ENCODE measurements at places on chromosomes 4 and X.
A peak's percentile ranks its signal among the peaks of the same experiment; 100 is the strongest.

- DNase-seq, result no peak
These were observed 74.7 kb downstream of the REPS2 start for GRCh38 chrX:17020851-17021821.

DNA sequence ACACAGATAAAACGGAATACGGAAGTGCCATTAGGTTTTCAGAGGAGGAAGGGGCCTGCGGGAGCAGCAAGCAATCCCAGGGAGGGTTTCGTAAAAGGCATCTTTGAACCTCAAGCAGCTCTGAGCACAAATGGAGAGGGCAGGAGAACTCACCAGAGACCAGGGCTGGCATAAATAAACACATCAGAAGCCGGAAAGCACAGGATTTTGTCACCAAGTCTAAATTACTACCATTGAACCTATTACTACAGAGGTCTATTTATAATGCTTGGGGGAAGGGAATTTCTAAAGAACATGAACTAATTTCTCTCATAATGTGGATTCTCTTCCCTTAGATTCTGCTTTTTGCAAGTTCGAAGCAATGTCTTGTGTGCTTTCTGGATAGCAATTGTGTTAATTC, 39.6 kb upstream of the MBTPS2 start:
- DNase-seq, result no peak

DNA sequence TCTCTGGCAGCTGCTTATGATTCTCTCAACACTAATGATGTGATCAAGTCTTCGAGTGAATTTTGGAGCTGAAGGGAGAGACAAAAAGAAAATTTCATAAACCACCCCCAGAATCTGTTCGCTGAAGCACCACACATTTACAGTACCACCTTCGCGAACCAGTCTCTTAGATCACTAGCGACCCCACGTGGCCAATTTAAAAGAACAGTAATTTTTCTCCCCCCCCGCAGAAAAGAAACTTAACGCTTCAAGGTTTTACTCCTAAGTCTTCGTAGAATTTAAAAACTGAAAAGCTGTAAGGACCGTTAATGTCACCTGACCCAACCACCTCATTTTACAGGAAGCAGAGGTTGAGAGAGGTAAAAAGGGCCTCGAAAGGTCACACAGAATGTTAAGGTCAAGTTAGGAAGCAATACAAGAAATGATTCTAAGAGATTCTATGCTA, 187.5 kb downstream of the QDPR start:
- peak; percentile 56 for DNase-seq

GRCh38 chrX:22118161-22118830, 86.2 kb downstream of the PHEX start:
- no peak for DNase-seq

DNA sequence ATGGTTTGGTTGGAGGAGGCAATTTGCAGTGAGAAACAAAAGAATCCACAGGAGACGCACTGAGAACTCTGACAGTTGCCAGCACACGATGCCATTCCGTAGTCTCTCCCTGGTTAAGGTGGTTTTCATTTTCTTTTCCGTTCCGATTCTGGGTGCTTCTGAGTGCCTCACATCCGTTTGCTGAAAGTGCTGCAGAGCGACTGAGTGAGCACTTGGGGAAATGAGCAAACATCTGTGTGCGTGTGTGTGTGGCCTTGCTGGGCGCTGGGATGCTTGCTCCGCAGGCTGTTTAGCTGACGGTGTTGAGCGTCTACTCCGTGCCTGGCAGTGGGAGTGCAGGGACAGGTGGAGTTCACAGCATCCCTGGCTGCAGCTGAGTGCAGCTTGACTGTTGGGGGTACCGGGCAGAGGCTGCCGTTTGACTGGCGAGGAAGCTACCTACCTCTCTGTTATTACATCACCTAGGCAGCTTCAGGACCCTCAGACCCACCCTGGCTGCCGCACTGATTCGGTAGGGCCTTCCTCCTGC, 49.3 kb downstream of the SORCS2 start:
- no peak for DNase-seq

DNA sequence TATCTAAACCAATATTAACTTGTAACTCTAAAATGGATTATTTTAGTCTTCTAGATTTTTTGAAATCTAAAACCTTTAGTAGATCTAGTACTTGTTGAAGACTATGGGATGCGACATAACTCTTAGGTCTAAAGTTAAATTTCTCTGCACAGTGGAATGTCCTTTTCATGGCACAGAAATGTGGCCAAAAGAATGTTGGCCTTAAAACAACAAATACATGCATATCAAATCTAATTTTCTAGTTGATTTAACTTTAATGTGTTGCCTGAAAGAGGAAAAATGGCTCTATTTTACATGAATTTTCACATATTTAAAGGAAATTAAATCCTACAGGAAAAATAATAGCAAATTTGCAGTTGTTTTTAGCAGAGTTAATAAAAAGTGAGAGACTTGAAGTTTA, 30.3 kb downstream of the NFKB1 start:
- no peak for DNase-seq

DNA sequence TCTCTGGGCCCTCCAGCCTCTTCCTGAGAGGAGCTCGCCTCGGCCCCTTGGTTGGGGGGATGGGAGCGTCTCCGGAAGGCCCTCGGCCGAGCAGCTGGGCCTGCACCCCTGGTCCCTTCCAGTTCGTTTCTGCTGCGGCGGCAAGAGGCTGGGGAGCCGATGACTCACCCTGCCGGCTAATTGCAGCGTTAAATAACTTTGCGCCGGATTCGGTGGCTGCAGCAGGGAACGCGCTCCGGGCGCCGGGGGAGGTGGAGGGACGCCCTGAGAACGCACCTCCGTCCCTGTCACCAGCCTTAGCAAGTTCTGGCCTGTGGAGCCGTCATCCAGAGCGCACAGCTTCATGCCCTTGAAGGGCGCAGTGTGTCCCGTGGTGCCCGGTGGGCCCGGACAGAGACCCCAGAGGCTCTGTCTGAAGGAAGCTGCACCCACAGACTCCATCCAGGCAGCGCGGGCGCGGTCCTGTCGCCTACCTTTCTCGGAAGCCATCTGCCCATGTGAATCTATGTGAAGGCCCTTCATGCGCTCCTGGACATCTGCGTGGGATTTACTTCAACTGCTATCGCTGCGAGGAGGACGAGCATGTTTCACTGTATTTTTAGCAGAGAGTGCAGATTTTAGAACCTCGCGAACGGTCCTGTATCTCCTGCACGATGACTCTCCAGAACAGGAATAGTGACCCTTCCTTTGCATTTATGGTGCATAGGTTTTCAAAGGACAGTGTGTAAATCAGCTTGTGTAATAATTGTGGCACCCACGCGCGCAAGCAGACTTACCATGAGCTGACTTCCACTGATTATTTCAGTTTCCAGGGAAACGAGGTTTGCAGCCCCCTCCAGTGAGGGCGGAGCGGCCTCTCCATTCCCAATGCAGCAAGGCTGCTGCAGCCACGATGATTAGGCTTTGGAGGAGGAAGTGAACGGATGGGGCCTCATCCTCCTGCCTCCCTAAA, 1.7 kb upstream of the TMEM271 start:
- no peak for DNase-seq

GRCh38 chr4:183610613-183611012, 48.4 kb downstream of the RWDD4 start:
- DNase-seq, result no peak

- no peak for DNase-seq
These were observed 333.3 kb downstream of the DCTD start for GRCh38 chr4:182583703-182584415.

- DNase-seq, result no peak
These were observed 62.7 kb upstream of the SCML1 start for GRCh38 chrX:17674601-17675000.

DNA sequence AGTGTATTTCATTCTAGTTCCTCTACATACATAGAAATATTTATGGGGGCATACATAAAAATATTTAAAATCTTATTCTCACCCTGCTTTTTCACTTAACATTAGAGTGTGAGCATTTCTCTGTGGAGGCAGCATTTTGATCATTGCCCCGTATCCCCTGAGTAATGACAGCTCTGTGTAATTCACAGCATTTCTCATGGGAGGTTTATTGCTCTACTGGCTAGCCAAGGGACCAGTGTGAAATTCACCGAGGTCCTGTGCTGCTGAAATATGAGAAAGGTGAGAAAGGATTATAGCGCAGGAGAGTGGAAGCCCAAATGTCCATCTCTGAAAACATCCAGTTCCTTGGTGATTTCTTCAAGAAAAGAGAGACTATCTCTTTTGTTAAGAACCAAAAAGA, 22.9 kb downstream of the PDGFC start:
- no peak for DNase-seq

GRCh38 chr4:39451423-39452023, 7.2 kb downstream of the RPL9 start:
- no peak for DNase-seq

DNA sequence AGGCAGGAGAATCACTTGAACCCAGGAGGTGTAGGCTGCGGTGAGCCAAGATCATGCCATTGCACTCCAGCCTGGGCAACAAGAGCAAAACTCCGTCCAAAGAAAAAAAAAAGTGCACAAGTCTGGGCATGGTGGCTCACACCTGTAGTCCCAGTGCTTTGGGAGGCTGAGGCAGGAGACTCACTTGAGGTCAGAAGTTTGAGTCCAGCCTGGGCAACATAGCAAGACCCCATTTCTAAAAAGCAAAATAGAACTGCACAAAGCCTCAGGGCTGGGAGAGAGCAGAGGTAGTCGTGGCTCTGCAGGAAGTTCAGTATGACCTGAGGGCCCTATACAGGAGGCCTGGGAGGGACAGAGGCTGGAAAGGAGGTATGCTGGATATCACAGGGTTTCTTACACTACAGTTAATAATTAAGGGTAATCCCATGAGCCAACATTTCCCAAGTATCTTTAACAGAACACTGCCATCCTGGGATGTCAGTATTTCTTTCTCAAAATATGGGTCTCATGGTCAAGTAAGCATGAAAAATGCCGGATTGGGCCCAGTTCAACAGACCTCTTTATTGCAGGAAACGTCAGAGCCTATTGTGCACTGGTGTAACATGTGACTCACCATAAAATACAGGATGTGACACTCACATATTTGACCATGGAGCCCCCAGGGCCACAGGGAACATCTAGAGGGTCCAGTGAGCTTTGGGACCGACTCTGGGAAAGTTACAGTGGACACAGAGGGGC, 37.8 kb downstream of the ACSL1 start:
- DNase-seq, result no peak

- no peak for DNase-seq
These were observed 20.6 kb downstream of the ZNF721 start for GRCh38 chr4:478373-478772.

- no peak for DNase-seq
These were observed 1964.2 kb downstream of the ARAP2 start for GRCh38 chr4:34280131-34280530.

DNA sequence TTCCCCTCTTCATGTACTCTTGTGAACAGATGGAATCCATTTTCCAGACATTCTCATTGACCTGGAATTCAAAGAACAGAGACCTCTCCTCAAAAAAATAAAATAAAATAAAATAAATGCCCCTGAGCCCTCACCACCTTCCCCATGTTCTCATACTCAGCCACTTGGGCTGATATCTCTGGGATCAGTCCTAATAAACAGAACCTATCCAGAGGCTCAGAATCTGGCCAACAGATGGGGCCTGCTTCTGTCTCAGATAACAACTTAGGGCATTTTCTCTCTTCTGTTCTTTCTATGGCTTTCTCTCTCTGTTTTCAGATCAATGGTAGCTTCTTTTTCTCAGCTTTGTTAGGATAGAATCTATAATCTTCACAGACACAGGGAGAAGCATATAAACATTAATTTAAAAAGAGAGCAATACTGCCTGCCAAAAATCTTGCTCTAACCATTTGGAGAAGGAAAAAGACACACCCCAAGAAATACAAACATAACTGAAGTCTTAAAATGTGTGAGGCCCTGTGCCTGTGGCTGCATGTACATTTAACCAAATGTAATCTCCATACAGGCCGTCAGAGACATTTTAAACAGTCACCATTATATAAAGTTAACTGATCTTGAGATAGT, 907.1 kb downstream of the FAT4 start:
- no peak for DNase-seq

DNA sequence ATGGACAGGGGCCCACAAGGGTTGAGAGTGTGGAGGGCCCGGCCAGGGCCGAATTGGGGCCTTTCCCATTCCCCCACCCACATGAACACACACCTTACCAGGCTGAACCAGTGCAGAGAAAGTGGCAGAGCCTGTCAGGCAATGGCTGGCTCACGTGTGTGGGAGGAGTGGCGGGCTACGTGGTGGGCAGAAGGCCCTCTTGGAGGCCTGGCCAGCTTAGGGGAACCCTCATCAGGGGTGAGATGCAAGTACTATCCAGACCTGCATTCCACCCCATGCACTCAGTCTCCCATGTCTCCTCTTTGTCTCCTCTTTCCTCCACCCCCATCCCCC, 965 bp downstream of the TCEAL4 start:
- DNase-seq, result no peak

- no peak for DNase-seq
These were observed 7.4 kb downstream of the CORIN start for GRCh38 chr4:47830265-47831025.

DNA sequence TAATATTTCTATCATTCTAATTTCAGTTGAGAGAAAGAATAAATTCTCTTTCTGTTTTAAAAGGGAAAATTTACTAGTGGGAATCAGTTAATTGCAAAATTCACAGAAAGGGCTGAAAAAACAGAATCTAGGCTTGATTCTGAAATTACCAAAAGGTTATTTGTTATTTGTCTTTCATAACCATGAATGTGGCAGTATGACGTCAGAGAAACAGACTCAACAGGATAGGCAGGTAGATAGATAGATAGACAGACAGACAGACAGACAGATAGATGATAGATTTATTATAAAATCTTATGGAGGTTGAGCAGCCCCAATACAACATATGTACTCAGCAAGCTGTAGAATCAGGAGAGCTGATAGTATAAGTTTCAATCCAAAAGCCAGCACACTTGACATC, 311.0 kb downstream of the ADAM29 start:
- no peak for DNase-seq

GRCh38 chr4:130808492-130808891, 1712.5 kb downstream of the C4orf33 start:
- no peak for DNase-seq

DNA sequence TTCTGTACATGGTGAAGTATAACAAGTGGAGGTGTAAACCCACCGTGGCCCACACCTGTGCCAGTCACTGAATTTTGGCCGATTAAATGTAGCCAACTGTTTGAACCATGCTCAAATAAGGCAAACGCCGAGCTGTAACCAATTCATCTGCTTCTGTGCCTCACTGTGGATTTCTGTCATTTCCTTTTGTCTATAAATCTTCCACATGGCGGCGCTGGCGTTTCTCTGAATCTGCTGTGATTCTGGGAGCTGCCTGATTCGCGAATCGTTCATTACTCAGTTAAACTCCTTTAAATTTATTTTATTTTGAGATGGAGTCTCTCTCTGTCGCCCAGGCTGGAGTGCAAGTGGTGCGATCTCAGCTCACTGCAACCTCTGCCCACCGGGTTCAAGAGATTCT, 19.2 kb downstream of the SUPT20HL2 start:
- DNase-seq, result peak; percentile 50

DNA sequence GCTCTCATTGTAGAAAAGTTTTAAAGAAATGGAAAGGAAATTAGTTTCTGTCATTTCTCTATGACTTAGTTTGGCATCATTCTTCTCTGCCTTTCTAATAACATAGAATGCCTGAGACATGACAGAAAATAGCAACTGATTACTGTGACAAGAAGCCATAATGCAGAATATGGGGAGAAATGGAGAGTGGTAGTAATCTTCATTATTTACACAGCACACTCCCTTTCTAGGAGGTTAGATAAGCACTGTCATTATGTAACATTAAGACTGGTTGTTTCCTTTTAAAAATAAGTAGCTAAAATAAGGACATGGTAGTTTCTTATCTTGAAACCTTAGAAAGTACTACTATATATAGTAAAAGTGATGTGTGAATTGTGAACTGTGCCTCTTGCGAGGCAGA, 1227.9 kb upstream of the PABPC4L start:
- DNase-seq, result no peak
